ENCODE measurements at places on chromosomes 6 and 20.
A peak's percentile ranks its signal among the peaks of the same experiment; 100 is the strongest.

DNA sequence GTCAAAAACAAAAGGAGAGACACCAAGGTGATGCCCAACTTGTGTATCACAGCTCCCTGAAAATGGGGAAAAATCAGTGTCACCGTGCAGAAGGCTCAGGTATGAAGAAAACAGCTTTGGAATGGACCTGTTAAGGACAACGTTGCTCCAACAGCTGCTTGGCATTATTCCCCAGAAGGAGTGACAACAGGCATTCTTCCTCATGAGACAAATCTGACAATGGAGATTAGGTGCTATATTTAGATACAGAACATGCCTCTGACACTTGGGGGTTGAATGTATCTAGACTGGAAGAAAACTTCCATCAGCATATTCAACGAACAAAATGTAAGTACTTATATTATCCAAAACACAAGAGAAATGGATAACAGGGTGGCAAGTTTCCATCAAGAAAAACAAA is 87.7 kb downstream of the MBOAT1 start:
- no peak for ATAC-seq

DNA sequence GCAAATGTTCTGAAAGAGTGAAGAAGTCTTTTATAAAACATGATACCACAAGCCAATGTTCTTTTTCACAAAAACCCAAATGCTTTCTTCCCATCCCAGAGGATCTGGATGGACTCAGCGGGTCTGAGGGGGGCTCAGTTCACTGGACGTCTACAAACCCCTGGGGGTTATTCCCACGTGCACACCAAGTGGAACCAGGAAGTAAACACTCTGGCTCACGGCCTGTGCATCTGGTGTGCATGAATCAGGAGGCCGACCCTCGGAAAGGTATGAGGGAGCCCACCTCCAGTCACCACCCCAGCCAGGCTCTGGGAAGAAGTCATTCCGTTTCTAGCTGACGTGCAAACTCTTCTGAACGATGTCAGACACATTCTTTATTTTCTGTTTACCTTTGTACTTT is 252.2 kb downstream of the DLL1 start:
- no peak for ATAC-seq

DNA sequence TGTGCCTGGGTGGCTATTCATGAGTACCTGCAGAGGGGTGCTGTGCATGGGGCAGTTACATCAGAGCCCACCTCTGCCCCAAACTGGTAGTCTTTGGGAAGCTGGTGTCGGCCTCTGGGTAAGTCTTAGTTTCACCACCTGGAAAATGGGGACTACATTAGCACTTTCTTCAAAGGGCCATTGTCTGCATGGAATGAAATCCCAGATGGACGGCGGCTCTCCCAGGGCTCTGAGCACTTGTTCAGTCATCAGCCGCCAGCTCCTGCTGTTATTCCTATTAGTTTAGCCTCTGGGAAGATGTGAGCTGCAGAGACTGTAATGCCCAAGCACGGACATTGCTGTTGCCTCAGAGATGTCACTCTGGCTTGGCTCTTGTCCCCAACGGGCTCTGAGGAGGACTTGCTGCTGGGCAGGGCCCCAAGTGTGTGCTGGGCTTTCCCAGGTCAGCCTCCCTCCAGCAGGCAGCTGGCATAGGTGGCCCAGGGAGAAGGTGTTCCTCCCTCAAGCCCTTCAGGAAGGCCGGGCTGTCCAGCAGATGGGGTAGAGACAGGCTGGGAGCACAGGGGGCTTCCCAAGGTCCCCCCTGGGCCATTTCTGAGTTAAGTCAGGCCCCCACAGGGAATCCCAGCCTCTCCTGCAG is 268.3 kb downstream of the TFAP2C start:
- no peak for ATAC-seq

- ATAC-seq = peak; percentile 57
These were observed 46.5 kb upstream of the SNAP25 start for GRCh38 chr20:10171864-10172751.

GRCh38 chr6:113169484-113169883 is 687.7 kb upstream of the MARCKS start:
- no peak for ATAC-seq

GRCh38 chr6:20364327-20364726 is 37.4 kb upstream of the E2F3 start:
- no peak for ATAC-seq

- no peak for ATAC-seq
These were observed 33.4 kb downstream of the RNASET2 start for GRCh38 chr6:166922937-166923336.

DNA sequence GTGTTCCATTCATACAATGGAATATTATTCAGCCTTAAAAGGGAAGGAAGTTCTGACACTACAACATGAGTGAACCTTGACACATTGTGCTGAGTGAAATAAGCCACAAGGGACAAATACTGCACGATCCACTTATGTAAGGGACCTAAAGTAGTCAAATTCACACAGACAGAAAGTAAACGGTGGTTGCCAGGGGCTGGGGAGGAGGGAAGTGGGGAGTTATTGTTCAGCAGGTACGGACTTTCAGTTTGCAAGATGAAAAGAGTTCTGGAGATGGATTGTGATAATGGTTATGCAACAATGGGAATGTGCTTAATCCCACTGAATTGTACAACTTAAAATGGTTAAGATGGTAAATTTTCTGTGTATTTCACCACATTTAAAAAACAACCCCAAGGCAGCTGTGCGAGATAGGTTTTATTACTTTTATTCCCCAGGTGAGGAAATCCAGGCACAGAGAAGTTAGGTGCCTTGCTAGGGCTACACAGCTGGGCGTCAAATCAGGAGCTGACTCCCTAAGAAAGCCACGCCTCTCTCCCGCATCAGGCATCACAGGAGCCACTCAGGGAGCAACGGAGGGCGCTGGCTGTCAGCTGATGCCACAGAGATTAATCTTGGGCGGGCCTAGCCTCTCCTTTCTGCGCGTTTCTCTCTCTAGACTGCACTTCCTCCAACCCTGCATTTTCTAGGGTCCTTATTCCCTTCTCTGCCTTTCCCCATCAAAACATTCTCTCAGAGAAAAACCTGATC is 9.3 kb upstream of the TRAF3IP2 start:
- no peak for ATAC-seq

DNA sequence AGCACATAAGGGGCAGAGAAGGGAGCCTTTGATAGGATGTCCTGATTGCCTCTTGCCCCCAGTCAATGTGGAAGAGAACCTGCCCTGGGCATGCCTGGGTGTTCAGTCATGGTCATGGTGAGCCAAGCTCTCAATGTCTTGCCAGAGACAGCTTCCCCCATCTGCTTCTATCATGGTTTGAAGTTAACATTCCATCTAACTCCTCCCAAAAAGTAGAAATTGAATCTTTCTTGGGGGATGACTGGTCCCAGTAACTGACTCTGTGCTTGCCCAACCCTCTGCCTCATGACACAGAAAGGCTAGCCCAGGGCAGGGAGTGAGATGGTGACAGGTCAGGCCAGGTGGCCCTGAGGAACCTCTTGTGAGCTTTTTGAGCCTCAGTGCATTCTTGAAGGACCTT is 60.1 kb downstream of the ADTRP start:
- ATAC-seq = no peak

- ATAC-seq = no peak
These were observed 27.7 kb upstream of the KIAA0408 start for GRCh38 chr6:127486934-127487333.

- ATAC-seq = no peak
These were observed 132.5 kb upstream of the TRAF3IP2 start for GRCh38 chr6:111738156-111738555.

DNA sequence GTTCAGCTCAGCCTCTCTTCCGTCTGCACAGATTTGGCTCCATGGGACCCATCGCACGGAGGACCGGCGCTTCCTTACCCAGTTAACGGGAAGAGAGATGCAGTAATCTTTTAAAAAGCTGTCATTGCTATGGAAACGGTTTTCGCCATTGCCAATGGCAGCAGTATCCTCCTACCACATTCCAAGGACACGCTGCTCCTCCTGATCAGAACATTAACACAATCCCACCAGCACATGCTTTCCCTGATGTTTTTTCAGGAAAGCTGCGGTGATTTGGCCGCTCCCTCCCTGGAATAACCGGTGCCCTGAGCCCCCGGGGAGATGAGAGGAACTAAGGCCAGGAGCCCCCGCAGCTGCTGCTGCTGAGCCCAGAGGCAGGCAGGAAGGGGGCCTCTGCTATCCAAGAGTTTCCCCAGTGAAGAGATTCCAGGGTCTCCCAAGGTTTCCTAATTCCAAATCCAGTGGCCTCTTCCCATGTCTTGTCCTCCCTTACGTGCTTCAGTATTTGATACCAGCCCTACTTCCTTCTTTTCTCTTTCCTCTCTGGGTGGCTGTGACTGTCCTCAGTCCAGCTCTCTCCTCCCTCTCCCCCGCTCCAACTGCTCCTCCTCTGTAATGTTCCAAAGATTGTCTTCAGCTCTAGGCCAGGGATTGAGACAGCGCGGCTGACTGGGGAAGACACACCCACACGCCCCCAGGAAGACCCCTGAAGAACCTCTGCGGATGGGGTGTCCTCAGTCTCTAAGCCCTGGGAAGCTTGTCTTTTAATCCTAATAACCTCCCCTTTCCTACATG is 2.6 kb downstream of the BNIP5 start:
- peak; percentile 65 for ATAC-seq

DNA sequence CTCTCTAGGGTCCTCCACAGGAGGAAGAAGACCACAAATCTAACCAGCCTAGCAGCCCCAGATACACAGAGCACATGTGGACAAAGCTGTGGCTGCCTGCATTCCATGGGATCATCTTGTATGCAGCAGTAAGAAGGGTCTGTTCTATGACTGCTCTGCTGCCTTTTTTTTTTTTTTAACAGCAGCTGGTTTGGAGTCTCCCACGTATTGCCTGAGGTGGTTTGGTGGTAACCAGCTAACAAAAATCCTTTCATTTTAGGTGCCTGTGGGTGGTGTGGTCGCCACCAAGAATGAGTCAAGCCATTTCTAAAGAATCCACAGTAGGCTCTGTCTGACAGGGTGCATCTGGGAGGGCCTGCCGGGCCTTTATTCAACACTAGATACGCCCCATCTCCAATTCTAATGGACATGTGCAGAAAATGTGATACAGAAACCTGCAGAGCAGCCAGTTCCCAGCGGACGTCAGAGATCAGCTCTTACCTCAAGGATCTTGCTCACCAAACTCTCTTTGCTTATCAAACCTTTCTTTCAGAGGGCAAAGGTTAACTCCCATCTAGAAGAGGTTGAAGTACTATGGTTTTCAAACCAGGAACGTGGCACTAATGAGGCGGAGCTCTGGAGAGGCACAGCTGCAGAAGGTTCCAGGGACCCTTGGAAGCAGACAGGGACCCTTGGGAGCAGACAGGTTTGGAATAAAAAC is 32.0 kb downstream of the GNAS-AS1 start:
- no peak for ATAC-seq

GRCh38 chr6:131574133-131574532 is 1.1 kb downstream of the ARG1 start:
- ATAC-seq = no peak

- ATAC-seq = peak; percentile 61
These were observed 18.1 kb downstream of the TUBB2B start for GRCh38 chr6:3209114-3210023.

- ATAC-seq = peak; percentile 28
These were observed 43.1 kb downstream of the BLTP3A start for GRCh38 chr6:34834789-34835518.

GRCh38 chr6:149963212-149963461 is 606 bp upstream of the ULBP1 start:
- no peak for ATAC-seq

DNA sequence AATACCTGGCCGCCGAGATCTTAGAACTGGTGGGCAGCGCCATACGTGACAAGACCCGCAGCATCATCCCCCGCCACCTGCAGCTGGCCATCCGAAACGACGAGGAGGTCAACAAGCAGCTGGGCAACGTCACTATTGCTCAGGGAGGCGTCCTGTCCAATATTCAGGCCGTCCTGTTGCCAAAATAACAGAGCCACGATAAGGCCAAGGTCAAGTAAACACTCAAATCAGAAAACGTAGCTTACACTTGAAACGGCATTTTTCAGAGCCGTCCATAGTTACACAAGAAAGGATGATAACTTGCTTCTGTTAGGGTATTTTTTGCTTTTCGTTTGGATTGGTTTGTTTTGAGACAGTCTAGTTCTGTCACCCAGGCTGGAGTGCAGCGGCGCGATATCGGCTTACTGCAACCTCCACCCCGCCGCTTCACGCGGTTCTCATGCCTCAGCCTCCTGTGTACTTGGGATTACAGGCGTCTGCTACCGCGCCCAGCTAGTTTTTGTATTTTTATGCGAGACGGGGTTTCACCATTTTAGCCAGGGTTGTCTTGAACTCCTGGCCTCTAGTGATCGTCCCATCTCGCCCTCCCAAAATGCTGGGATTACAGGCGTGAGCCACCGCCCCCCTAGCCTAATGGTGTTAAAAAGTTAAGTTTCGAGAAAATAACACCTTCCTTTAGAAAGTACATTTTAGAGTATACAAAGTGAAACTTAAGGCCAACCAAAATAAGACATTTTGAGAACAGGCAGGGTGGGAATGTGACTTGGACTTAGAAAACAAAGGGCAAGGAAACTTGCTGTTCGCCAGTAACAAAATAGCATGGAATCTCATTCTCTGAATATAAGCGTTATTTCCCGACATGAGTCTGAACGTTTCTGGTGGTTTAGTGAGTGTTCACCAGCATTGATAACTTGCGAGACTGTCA is 42.8 kb upstream of the HFE start:
- ATAC-seq = peak; percentile 16

DNA sequence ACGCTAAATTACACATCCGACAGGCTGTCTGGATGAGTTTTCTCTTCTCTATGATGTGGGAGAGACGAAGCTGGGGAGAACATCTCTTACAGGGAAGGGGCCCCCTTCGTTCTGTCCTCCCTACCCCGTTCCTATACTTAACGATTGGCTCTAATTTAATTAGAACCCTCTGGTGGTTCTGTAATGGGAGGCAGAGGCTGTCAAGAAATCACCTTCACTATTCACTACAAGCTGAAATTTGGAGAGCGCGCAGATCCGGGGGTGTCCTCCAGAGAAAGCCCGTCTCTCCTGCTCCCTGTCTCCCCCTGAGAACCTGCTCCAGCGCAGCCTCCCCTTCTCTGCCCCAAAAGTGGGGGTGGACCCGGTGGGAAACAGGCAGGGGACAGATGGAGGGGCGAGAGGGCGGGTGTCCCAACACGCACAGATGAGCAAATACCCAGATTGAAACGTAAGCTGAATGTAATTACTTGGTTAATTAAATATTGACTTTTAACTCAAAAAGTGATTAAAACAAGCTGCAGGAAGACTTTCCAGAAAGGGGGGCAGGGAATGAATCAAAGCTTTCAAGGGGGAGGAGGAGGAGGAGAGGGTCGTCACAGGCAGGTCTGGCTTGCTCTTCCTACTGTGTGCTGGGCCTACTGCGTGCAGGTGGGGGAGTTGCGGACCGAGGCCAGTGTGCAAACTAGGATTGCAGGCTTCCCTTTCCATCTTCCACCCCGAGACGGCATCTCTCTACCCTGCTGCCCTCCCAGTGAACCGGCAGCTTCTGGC is 1.3 kb downstream of the SULF2 start:
- ATAC-seq = no peak

DNA sequence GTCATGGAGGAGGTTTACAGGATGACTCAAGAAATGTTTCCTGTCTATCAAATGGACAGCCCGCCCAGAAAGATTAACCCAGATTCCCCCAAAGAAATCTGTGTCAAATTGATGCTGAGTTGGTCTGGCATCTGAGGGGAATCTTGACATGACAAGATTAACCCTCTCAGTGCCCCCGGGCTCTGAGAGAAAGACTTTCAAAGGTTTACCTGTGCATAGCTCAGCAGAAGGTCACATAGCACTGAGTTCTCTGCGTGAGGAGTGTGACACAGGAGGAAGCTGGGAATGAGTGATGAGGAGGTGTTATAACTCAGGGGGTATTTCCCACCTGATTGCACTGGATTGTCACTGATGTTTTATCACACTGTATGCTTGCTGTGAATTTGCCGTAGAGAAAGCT is 601.2 kb downstream of the DHX35 start:
- no peak for ATAC-seq
